ENCODE measurements at places on chromosomes 7 and 10.

DNA sequence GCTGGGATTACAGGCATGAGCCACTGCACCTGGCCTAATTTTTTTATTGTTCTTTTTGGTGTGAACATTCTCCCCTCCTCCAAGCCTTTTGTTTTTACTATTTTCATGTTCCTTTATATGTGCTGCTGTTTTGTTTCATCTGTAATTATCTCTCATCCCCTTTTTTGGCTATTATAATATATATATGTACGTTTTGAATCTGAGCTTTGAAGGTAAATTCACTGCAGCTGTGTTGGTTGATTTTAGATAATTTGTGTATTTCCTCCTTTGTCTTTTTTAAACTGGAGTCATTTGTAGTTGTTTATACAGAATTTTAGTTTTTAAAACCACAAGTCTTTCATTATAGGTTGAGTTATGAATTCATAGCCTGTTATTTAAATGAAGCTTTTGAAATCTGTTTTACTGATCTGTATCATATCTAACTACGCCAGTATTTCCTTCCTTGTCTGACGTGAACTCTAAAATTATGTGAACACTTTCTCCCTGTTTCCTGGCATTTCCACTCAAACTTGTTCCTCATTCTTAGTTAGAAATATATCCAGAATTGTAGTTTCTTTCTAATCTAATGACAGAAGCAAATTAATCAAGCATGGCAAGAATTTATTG is 54.9 kb downstream of the PTEN start:
- no peak for DNase-seq

GRCh38 chr10:3420527-3421469 is 248.2 kb upstream of the PITRM1 start:
- no peak for DNase-seq

- no peak for DNase-seq
Measured at GRCh38 chr10:77604063-77604462, 33.5 kb downstream of the KCNMA1 start.

DNA sequence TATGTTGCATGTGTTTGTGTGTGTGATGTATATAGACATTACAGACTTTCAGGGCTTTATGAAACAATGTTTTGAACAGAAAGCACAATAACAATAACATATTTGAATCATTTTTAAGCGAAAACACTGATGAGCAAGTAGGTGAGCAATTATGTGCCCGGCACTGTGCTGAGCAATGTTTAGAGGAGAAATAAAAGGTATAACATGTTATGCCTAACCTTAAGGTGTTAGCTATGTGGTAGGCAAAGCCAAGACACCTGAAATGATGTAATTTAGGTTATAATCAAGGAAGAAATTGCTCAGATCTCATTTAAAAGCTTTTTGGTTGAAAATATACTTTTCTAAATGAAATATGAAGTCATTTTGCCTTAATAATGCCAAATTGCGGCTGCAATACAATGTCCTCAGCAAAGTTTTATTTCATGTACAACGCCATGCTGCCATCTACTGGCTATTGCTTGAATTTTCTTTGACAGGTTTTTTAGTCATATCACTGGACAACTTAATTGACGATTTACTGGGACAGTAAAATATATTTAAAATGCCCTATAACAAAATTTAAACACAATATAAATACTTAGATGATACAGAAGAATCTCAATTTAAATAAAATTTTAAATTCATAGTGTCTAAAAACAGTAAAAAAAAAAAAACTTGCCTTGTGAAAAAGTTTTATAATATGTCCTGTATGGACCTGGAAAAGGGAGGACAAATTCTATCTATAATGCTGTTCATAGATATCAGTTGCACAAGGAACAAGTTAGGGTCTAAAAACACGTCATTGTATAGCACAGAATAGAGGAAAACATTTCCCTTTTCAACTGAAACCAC is 131.1 kb upstream of the CDK1 start:
- no peak for DNase-seq

DNA sequence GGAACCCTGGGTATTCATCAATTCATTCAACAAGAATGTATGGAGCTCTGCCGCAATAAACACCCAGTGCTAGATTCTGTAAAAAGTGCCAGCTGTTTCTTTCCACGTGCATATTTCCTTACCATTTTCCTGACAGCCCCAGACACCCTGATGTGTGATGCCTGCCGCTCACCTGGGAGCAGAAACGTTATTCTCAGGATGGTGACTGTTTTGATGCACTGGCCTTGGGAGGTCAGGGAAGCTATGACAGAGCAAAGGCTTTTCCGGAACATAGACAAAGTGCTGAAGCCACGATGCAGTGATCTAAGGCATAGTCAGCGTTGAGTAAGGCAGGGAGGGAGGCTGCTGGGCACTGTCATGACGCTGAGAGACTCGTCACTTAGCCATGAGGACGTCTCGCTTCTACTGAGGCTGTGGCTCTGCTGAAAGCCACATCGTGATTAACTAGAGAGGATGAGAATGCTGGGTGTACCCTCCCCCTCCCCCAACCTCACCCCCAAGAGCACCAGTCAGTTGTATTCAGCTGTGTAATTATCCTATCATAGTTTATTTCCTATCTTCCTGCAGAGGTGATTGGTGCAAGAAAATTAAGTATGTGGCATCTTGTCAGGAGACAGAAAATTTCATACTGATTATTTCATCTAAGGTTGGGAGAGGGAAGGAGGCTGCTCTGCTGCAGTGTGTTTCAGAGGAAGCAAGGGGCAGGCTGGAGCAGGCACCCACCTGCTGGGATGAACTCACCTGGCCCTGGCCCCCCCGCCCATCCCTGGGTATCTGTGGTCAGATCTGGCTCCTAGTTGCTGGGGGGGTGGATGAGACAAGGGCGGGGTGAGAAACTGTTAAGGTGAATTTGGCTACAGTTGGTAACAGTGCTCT is 48.8 kb upstream of the SMNDC1 start:
- no peak for DNase-seq

DNA sequence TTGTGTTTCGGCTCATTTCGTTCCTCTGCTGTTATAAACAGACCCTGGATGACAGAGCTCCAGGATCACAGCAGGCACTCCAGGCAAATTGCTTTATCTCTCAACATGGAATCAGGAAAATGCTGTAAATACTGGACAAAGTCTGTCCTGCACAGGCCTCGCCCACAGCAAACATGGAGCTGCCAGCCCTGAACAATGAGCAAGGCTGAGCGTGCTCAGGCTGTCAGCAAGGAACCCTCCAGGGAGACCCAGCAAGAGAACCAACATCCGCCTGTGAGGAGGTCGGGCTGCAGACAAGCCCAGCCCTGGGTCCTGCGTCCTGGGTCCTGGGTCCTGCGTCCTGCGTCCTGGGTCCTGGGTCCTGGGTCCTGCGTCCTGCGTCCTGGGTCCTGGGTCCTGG is 180.8 kb downstream of the PTPRN2 start:
- DNase-seq = no peak

DNA sequence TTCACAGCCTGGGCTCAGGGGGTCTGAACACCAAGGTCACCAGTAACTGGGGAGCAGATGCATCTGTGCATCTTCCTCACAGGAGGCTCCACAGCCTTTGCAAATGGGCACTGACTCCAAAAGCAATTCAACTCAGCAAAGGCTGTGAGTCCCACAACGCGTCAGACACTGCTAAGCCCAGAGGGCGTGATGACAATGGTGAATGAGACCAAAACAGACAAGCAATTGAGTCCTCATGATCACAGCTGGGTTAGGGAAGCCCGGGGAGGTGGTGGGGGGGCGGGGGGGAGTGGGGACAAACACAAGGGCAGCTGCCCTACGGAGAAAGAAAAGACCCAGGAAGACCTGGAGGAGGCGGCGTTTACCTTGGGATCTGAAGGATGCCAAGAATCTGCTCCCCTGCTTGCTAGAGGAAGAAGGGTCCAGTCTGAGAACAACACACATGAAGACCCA is 61.6 kb upstream of the RNF32 start:
- DNase-seq = no peak

GRCh38 chr7:140643416-140643815 is 2.8 kb upstream of the DENND2A start:
- DNase-seq = no peak

DNA sequence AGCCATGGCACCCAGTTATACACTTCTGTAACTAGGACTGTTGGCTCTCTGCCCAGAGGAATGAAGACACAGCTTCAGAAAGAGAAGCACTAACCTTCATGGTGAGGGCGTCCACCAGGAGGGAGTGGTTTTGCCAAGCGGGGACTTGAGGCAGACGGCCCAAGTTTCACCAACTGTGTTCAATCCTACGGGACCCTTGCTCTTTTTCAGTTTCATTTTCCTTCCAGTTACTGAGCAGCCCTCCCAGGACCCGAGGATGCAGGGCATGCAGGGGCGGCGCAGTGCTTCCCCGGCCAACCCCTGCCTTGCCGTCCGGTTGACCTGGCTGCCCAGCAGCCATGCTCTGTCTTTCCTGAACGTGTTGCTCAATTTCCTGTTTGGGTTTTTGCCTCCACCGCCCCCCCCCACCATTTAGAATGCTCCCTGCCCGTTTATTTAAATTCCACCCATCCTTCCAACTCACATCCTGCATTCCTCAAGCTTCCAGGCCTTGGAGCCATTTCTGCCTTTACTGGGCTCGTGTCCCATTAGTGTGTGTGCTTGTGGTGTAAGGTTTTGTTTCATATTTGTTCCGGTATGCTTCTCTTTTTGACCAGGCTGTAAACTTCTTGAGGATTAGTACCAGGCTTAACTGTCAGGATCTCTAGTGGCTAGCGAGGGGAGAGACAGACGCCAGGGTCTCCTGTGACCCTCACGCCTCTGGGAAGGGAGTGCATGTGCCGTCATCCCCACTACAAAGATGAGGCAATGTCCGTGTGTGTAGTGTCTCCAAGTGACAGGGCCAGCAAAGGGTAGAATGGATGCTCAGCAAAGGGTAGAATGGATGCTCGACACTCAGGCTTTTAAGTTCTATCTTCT is 31.6 kb downstream of the IL15RA start:
- DNase-seq = no peak

DNA sequence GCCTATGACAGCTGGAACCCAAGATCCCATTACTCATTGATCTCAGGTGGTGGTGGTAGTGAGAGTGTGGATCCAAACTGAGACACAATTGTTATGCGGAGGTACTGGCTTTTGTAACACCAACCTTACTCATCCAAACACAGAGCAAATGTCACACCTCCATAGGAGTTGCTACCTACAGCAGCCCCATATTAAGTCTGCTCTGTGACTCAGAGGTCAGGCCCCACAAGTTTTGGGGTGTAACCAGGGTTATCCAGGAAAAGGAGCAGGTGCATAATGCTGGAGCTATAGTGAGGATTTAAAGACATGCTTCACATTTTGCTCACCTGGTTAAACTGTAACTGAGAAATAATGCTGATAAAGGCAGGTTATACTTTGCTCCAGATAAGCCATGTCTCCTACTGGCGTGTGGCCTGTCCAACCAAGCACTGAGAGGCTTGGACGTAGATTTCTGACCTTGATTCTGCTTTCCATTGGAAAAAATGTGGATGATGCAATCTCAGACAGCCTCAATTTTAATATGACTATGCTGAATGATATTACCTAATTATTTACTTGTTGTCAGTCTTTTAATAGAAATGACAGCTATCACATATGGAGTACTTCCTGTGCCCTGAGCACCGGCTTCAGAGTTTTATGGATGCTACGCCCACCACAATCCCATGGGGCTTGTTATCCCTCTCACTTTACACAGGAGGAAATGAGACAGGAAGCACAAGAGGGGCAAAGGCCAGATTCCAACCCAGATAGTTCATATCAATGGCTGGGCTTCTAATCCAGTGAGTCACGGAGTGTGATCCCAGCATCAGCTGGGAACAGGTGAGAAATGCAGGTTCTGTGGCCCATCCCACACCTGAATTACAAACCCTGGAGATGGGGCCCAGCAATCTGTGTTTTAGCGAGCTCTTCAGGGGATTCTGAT is 181.3 kb downstream of the CHN2 start:
- DNase-seq = no peak

- no peak for DNase-seq
Measured at GRCh38 chr7:16708980-16709379, 44.6 kb upstream of the TSPAN13 start.

DNA sequence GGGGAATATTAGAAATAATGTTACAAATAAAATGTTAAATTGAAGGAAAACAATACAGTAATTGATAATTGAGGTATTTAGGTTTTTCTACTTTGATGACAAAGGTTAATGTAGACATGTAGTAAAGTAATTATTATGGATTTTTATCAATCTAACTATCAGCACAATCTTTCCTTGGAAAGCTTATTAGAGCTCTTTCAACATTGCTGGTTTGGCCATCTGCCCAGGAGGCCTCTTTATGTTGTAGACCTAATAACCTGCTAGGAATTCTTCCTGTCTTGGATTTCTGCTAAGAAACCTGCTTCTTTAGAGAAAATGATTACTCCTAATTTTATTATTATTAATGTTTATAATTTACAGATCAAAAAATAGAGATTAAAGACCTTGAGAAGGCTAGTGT is 78.9 kb downstream of the CHRM2 start:
- DNase-seq = no peak

DNA sequence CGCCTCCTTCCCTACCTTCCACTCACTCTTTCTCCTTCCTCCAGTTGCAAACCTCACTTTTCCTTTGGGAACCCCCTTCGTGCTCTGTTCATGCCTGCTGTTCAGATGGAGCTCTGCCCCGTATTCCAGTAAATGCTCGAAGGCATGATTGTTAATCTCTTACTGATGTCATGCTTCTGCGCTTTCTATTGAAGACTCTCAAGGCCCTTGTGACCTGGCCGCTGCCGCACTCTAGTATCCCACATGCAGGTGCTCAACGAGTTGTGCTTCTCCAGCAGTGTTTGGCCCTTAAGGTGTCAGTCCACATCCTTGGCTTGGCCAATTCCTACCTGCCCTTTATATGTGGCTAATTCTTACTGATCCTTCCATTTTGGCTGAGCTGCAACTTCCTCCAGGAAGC is 158.6 kb downstream of the ADAM12 start:
- DNase-seq = no peak

GRCh38 chr10:62426600-62426999 is 52.4 kb downstream of the ZNF365 start:
- no peak for DNase-seq

DNA sequence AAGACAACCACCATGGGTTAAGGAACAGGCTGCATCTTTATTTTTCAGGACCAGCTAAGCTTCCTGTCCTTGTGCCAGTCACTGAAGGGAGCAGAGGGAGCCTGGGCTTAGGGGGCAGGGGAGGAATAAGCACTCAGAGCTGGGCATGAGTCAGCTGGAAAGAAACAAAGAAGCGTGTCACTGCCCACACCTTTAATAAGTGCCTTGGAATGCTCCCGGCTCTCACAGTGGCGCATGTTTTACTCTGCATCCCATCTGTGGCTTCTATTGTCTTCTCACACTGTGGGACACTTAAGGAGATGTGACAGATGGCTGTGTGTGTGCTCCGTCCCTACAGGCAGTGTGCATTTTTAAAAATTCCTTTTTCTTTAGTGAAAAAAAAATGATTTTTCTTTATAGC is 71.7 kb downstream of the MTURN start:
- DNase-seq = no peak
